AML-193 (cell line): ENCODE measurements at places on chromosomes 16 and 17.

DNA sequence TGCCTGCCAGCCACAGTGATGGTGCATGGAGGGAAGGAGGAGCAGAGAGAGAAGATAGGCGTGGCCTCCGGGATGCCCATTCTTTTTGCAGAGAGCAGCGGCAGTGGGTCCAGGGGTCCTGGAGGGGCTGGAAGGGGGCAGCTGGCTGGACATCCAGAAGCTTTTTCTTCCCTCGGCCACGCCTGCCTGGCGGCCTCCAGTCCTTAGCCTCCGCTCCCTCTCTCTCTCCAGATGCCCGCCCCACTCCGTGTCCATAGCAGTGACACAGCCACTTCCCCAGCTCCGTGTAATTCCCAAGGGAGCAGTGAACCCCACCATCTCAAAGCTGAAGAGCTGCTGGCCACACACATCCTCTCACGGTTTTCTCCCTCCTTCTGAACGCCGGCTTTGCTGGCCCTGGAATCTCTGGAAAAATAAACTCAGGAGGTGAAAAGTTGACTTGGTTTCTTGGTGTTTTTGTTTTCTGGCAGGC, 26.3 kb upstream of the CDC42EP4 start:
- no peak for DNase-seq

- DNase-seq = no peak
These were observed 9.7 kb upstream of the SNF8 start for GRCh38 chr17:48954300-48954755.

GRCh38 chr17:32429598-32429997, 14.7 kb upstream of the PSMD11 start:
- DNase-seq = no peak

- no peak for DNase-seq
These were observed 225.7 kb downstream of the CDH13 start for GRCh38 chr16:82852388-82853008.

DNA sequence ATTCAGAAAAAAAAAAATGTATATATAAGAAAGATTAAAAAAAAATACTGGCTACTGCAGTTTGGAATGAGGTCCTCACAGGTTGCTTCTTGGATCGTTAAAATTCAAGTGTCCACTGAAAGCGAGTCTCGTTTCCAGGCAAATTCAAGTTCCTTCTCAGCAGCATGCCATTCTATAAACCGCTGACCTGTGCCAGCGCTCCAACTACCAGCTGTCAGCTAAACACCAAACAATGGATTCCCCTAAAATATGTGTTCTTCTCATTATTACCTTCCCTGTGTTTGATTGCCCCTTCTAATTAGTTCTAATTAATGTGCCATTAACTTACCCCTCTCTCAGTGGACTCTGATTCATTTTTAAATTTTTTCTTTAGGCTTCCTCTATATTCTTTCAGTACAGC, 92.4 kb downstream of the DNAH9 start:
- DNase-seq = no peak

- no peak for DNase-seq
These were observed 57.5 kb downstream of the RNF213 start for GRCh38 chr17:80318166-80318565.

DNA sequence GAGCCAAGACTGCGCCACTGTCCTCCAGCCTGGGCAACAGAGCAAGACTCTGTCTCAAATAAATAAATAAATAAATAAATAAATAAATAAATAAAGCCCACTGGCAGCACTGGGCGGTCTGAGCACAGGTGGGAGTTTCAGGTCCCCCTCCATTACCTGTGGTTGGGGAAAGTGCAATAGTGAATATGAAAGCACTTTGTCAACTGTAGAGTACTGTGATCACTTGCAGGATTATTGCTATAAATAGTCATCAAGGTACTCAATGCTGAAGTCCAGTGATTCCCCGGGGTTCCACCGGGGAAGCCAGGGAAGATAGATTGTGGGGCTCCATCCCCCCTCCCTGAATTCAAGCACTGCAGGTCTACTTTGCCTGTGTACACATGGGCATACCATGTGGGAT, 42.7 kb upstream of the CPNE2 start:
- DNase-seq = no peak

- DNase-seq = no peak
These were observed 1686.8 kb downstream of the TP53TG3F start for GRCh38 chr16:35146031-35146710.

- DNase-seq = no peak
These were observed 9.4 kb upstream of the GNA13 start for GRCh38 chr17:65065906-65066305.

- no peak for DNase-seq
These were observed 51.2 kb downstream of the COPRS start for GRCh38 chr17:31807846-31808245.

DNA sequence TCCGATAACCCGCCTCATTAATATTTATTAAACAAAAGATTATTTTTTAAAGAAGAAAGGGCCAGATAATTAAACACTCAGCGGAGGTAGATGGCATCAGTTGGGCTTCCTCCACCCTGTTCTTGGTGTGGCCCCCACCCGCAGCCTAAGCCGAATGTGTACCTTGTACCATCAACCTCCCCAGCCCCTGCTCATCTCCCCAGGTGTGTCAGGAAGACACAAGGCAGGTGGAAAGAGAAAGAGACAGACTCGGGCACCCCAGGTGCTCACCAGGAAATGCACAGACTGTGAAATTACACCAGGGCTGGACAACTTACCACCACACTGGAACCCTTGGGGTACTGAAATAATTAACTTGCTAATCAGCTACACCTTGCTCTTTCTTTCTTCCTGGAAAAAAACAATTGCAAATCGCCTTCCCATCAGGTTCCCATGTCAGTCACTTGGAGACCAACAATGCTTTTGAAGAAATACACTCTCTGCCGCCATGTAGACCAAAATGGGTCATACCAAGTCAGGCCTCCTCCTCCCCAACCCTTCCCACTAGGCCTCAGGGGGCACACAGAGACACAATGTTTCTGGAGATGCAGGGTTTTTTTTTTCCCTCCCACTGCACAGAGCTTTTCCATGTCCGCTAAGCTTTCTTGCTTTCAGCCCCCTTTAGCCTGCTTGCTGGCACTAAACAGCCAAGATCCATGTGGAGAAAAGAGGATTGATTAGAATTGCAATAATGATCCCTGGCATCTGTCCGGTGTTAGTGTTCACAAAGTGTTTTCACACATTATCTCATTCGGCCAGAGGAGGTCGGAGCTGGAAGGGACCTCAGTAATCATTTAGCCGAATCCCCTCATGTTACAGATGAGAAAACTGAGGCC, 8.6 kb upstream of the LHX1 start:
- no peak for DNase-seq

DNA sequence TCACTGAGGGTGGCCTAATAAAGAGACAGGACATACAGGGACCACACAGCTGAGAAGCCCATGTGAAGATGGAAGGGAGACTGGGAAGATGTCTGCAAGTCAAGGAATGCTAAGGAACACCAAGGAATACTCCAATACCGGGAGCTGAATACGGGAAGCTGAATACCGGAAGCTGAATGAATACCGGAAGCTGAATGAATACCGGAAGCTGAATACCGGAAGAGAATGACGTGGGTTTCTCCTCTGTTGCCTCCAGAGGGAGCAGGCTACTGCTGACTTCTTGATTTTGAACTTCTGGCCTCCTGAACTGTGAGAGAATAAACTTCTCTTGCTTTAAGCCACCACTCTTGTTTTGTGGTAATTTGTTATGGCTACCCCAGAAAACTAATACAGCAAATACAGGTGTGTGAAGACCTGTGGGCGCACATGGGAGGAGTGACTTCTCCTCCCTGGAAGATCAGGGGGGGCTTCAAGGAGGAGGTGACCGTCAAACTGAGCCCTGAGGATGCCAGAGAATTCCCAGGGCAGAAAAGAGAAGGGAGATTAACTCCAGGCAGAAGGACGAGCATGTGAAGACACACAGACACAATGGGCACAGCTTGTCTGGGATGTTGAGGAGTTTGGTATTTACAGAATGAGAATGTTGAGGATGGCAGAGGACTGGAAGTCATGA, 259.9 kb downstream of the IRF8 start:
- DNase-seq = no peak

GRCh38 chr16:53084141-53084541, 29.4 kb downstream of the CHD9 start:
- DNase-seq = no peak

DNA sequence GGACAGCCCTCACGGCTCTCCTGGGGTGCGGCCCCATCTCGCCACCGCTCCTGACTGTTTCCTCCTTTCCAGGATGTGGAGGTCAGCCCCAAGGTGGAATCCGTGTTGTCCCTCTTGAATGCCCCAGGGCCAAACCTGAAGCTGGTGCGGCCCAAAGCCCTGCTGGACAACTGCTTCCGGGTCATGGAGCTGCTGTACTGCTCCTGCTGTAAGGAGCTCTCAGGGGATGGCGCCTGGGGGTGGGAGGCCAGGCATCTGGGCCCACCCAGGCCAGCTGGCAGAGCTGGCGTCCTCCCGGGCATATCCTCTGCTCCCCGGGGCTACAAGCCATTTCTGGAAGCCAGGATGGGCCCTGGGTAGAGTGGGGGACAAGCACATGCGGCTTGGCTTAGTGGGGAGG, 13.2 kb downstream of the IL34 start:
- DNase-seq = no peak

GRCh38 chr17:78643326-78643725, 66.1 kb upstream of the DNAH17 start:
- no peak for DNase-seq
